Foreskin melanocyte (primary cell): ENCODE measurements at places on chromosomes 12 and 14.

DNA sequence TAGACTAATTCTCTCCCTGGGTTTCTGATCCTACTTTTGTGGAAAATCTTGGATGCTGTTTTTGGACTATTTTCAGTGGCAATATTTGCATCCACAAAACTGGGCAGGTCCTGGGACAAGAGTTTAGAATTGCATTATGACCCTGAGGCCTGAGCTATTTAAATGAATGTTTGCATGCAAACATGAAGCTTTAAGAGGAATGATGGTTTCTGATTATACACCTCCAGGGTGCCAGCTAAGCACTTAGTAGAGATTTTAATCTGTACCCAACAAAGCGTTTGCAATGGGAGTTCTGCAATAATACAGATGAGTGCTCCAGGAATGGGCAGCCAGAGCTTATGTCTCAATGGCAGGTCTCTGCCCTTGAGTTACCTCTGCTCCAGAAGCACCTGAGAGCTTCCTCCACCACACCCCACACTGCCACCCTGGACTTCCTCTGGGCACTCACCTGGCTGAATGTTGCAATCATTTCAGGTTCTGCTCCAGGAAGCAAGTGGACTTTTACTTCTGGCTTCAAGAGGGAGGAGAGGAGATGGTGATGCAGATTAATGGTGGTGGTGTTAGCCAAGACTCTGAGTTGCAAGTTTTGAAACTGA, 6.0 kb upstream of the SPTLC2 start:
- no peak for DNase-seq

GRCh38 chr14:22375321-22375930, 213.6 kb downstream of the DAD1 start:
- DNase-seq, result no peak

GRCh38 chr12:125132698-125133400, 67.6 kb downstream of the AACS start:
- no peak for DNase-seq

DNA sequence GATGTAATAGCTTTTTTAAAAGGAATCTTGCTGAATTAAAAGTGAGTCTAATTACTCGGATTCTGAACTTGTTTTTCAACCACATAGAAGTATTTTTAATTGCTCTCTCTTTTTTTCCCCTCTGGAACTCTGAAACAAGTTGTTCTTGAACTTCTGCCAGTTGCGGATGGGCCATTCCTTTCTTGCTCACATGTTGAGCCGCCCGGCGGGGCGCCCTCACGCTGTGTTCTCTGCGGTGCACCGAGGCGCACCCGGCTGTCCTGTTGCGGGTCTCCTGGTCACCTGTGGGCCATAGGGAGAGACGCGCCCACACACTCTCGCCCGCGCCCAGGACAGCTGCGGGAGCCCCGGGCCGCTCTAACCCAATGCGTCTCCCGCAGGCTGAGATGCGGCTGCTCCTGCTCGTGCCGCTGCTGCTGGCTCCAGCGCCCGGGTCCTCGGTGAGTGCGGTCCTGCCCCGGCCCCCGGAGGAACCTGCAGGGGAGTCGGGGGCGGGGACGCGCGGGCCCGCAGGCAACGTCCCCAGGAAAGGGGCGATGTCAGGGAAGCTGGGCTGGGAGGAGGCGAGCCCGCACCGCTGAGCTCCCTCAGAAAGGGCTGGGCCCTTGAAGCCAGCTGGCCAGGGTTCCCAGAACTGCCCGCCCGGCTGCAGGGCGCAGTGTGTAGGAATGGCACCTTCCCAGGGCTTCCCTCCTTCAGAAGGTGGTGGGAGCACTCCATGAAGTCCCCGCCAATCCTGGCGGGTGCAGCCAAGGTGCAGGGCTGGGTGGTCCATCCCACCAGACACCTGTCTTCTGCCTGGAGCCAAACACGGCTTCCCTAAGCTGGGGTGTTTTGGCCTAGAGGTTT, 2.3 kb downstream of the PAPLN start:
- DNase-seq, result no peak

GRCh38 chr14:35295845-35296161, 3.6 kb downstream of the PSMA6 start:
- DNase-seq, result no peak

DNA sequence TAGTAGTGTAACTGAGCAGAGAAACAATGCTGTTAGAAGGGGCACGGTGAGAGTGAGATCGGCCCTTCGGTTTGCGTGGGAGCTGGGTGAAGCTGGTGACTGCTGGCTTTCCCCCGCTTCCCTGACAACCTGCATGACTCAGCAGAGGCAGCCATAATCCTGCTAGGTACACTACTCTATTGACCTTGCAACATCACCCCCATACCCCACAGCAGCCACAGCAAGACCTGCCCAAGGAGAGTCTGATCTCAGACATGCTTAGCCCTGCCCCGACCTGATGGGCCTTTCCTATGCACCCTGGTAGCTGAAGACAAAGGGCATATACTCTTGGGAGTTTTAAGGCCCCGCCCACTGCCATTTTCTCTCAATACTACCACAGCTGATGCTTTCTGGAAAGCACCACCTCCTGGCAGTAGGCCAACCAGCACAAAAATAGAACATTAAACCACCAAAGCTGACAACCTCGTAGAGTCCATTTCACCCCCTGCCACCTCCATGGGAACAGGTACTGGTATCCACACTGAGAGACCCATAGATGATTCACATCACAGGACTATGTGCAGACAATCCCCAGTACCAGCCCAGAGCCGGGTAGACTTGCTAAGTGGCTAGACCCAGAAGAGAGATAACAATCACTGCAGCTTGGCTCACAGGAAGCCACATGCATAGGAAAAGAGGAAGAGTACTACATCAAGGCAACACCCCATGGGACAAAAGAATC, 75.9 kb upstream of the RGS6 start:
- no peak for DNase-seq

DNA sequence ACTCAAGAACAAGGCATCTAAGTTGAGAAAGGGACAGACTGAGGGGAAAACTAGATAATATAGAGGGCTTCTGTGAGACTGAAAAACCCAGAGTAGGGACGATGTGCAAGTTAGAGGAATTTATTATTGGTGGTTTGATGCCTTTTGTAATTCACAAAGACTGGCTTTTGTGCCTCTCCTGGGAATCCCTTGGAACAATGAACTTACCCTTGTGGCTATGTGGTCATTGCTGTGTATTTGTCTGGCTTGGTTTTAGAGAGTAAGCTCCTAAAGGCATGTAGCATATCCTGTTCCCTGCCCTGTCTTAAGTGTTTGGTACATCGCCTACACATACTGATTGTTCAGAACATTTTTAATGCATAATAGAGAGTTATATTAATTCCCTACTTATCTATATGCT, 26.6 kb downstream of the DCN start:
- DNase-seq, result no peak

GRCh38 chr14:34180434-34180833, 229.6 kb upstream of the EGLN3 start:
- DNase-seq, result no peak

- no peak for DNase-seq
Observed at GRCh38 chr14:55301437-55302121, 30.4 kb downstream of the FBXO34 start.

DNA sequence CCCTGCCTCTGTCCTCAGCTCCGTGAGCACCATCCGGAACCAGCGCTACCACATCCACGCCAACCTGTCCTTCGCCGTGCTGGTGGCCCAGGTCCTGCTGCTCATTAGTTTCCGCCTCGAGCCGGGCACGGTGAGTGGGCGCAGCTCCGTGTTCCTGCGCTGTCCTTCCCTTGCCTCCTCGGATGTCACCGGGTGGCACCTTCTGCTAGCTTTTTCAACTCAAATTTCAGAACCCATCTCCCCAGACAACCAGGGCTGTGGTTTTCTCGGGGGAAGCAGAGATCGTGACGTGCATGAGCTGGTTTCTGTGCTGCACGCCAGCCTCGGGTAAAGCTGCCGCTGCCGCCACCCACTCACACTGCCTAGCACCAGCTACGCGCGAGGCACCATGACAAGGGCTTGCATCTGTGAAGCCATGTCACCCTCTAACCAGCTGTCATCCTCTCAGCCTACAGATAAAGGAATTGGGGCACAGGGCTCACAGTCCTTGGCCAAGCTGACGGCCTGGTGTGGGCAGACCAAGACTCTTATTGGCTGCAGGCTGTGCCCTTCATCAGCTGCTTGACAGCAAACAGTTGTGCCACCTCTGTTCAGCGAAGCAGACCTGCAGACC, 152.1 kb downstream of the ADGRD1 start:
- no peak for DNase-seq

GRCh38 chr12:93135286-93136239, 206.5 kb upstream of the EEA1 start:
- no peak for DNase-seq

DNA sequence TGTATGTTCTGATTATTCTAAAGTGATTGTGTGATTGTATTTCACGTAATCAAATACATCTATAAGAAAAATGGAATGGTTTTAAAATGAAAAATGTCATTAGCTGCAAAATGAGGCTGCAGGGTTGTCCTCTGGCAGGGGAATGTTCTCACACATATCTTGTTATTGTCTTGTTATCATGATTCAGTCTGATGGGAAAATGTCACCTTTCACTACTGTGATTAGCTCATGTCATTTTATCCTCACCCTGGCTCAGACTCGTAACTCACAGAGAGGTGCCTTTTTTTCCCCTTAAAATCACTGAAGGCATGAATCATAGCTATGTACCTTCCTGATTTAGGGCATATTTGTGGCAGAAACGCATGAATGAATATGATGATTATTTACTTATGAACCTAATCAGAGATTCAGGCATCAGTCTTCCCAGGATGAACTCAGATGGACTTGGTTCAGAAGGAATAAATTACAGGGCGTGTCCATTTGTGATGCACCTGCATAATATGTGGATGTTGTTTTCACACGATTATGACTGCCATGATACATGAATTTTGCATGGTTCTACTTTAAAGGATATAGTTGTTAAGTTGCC, 1339.2 kb downstream of the AACS start:
- DNase-seq, result no peak

GRCh38 chr14:78752518-78753188, 582.5 kb downstream of the NRXN3 start:
- no peak for DNase-seq

DNA sequence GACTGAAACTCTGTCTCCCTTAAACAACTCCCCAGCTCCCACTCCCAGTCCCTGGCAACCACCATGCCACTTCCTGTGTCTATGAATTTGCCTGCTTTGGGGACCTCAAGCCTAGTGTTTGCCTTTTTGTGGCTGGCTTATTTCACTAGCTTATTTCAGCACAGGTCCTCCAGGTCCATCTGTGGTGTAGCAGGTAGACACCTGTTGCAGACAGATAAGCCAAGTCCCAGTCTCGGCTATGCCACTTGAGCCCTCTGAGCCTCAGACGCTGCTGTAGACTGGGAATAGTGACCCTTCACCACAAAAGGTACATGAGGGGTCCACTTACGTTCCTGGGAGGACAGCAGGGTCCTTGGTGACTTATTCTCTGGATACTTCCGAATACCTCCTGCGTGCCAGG, 24.4 kb upstream of the KLC1 start:
- no peak for DNase-seq

DNA sequence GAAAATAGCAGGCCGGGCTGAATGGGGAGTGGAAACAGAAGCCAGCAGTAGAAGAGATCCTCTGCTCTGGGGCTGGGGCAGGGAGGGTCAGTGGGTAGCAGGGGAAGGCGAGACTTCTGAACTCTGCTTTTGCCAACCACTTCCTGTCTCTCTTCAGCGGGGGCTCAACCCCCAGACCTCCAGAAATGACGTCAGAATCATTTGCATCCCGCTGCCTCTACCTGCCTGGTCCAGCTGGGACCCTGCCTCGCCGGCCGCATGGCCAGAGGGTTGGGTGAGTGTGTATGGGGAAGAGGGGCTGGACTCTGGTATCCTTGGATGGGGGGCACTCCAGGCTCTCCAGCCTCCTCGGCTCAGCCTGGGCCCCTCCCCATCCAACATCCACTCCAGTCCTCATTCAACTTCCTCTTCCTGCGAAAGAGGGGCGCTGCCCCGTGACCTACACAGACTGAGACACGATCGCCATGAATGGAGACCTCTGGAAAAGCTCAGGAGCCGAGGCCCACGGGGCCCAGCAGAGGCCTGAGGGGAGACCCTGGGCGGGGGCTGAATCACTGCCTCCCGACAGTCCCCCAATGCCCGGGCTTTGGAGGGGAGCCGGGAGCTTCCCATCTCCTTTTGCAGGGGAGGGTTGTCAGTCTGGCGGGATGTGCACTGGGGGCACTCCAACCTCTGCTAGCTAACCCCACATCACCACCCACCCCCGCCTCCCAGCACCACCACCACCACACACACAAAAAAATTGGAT, 458 bp upstream of the HOXC4 start:
- peak; percentile 54 for DNase-seq

DNA sequence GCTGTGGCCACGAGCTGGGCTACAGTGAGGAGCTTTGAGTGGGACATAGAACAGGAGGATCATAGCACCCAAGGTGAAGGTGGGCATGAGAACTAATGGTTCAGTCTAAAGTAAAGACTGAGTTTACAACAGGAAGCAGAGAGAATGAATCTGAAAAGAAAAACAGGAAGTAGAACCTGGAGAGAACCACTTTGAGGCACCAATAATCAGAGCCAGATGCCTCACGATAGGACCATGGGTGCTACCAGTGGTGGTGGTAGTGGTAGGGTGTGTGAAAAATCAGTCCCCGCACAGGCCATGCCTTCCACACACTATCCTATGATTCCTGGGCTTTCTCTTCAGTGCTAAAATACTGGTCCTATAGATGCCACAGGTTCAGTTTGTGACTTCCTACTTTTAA, 293.6 kb downstream of the AKAP6 start:
- no peak for DNase-seq

DNA sequence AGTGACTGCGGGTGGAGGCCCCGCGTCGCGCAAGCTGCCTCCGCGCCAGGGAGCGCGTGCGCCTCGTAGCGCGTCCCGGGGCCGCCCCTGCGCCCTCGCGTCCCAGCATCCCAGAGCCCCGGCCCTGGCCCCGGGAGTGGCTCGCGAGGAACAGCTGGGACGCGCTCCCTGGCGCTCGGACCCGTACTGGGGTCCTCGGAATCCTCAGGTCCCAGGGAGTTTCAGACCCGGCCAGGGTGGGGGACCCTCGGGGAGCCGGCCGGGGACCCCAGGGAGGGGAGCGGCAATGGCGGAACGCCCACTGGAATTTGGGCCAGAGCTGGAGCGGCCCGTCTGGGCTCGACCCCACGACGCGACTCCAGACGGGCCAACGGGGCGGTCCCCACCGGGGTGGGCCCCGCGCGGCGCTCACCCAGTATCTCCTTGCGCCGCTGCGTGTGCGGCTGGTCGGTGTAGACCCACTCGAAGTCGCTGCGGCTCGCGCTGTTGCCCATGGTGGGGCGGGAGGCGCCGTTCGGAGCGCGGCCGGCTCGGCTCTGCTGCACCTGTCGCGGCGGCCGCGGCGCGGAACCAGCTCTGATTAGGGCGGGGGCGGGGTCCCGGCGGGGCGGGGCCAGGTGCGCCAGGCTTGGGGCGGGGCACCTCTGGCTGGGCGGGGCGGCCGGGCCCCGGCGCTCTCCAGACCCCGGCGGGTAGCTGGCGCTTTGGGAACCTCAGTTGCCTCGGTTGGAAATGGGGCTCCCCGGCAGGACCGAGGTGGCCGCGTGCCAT, at the start of gene DEGS2:
DEGS2 (minus strand) TSS at position 552 of the 771 bp plus-strand sequence; CDS start at position 494, 58 bp downstream.
- DNase-seq, result no peak

GRCh38 chr12:48978741-48979601, 849 bp downstream of the WNT1 start:
- no peak for DNase-seq

- no peak for DNase-seq
Observed at GRCh38 chr12:6375269-6376078, at the start of gene SCNN1A. Gene SCNN1A, minus strand, starts transcription at chr12:6375563. Its CDS starts 780 bp downstream, at chr12:6374783.

GRCh38 chr14:54609576-54609975, 42.6 kb downstream of the SAMD4A start:
- DNase-seq, result no peak

- no peak for DNase-seq
Observed at GRCh38 chr12:98845957-98846356, 200.9 kb downstream of the APAF1 start.
